ENCODE measurements at places on chromosomes 1 and 21.

DNA sequence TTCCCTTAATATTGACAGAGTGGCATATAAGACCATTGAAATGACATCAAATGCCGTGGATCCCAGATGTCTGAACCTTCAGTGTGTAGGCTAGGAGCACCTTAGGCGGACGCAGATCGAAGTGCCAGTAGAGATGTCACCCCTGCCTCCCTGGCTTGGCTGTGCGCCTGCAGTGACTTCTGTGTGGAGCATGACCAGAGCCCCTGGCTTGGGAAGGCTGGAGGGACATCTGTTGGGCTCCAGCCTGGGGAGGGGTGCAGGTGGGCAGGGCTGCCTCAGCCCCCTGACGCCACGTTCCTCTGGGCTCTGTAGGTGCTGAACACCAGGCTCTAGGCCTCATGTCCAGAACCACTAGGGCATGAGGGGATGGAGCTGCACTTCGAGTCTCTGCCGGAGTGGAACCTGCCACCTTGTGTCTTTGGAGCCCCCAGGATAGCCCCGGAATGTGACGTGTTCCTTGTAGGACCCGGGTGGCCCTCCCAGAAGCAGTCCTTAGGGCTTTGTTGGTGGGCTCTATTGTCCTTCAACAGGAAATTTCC lies 103.8 kb downstream of the ADARB1 start:
- no peak for DNase-seq

GRCh38 chr1:13576926-13577325 lies 6.7 kb upstream of the PDPN start:
- no peak for DNase-seq

DNA sequence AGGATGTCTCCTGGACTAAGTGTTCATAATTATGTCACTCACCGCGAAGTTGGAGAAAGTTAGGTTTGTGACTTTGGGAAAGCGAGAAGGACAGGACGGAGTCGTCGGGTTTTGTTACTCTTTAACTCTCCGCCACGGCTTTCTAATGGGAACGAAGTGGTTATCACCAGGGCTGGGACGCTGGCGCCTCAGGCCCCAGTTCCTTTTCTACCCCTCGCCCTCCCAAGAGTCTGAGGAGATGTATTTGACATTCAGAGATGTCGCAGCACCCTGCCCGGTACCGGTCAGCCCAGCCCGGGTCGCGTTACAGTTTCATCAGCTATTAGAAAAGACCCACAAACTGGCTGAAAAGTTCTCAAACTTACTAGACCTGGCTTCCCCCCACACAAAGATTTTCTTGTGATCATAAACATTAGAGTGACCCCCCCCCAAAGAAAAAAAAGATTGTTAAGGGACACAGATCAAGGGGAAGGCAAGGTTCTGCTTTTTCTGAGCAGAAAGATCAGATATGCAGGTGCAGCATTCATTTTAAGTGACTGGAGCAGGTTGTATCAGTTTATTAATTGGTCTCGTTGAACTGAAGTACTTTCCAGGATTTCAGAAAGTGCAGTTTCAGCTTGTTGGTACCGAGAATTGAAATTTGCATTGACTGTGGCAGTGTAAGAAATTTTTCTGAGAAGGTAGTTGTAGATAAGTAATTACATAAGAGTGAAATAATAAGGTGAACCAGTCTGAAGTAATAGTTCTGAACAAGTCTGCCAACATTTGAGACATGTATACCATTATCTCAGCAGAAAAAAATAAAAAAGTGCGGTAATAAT lies 859 bp upstream of the ZBTB18 start:
- DNase-seq: no peak

- DNase-seq: no peak
Observed at GRCh38 chr1:93200086-93200620, 19.6 kb downstream of the CCDC18 start.

- DNase-seq: no peak
Observed at GRCh38 chr1:81509594-81509993, 291.1 kb upstream of the ADGRL2 start.

DNA sequence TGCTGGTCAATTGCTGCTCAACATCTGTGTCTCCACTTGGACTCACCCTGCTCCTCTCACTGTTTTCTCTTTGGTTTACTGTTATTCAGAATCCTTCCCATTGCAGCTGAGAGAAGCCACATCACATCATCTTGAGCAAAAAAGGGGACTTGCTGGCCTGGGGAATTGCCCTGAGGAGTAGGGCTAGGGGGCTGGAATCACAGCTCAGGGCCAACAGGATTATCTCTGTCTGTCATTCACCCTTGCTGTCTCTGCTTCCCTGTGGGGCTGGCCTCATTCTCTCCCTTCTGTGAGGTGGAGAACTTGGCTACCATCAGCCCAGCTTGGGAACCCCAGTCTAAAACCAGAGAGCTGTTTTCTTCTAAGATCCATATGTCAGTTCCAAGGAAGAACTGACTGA lies 140.7 kb upstream of the WNT4 start:
- no peak for DNase-seq

DNA sequence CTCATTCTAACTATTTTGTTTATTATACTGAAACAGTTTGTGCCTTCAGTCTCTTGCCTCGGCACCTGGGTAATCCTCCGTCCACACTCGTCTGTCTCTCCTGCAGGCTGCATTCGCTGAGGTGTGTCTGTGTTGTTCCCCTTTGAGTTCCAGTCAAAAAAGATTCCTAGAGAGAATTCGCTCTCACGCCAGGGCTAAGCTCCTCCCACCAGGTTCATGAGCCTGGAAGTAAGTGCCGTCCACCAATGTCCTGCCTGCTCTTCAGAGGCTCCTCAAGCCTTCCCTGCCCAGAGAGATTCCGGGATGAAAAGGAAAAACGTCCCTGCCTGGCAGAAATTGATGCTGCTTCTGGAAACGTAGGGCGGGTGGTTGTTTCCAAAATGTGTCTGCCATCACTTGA lies 12.9 kb downstream of the KIAA2013 start:
- DNase-seq: no peak

DNA sequence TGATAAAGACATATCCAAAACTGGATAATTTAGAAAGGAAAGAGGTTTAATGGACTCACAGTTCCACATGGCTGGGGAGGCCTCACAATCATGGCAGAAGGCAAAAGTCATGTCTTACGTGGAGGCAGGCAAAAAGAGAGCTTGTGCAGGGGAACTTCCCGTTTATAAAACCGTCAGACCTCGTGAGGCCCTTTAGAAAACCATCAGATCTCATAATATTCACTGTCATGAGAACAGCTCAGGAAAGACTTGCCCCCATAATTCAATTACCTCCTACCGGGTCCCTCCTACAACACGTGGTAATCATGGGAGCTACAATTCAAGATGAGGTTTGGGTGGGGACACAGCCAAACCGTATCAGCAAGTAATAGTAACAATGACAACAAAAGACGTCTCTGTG lies 88.2 kb upstream of the SLC25A33 start:
- no peak for DNase-seq

GRCh38 chr1:154772606-154773506 lies 97.2 kb downstream of the KCNN3 start:
- no peak for DNase-seq

GRCh38 chr1:53462769-53463501 lies 3.7 kb downstream of the DMRTB1 start:
- DNase-seq: no peak

DNA sequence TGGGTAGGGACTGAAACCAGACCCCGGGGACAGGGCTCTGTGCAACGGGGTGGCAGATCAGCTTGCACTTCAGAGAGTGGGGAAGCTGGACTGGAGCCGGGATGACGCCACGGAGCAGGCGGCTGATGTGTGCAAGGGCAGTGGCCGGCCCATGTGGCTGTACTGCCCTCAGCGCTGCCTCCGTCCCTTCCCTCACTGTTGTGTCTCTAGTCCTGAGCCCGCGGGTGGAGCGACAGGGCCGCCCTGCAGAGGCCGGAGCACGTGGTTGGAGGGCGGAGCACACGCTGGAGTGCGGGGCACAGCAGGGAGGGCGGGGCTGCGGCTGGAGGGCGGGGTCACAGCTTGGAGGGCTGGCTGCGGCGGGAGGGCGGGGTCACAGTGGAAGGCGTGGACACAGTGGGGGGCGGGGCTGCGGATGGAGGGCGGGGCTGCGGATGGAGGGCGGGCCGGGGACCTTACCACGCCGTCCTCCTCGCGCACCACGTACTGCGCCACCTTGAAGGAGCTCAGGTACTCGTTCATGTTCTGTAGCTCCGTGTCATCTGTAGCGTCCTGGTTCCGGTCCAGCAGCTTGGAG lies 52.4 kb downstream of the CHD5 start:
- no peak for DNase-seq

DNA sequence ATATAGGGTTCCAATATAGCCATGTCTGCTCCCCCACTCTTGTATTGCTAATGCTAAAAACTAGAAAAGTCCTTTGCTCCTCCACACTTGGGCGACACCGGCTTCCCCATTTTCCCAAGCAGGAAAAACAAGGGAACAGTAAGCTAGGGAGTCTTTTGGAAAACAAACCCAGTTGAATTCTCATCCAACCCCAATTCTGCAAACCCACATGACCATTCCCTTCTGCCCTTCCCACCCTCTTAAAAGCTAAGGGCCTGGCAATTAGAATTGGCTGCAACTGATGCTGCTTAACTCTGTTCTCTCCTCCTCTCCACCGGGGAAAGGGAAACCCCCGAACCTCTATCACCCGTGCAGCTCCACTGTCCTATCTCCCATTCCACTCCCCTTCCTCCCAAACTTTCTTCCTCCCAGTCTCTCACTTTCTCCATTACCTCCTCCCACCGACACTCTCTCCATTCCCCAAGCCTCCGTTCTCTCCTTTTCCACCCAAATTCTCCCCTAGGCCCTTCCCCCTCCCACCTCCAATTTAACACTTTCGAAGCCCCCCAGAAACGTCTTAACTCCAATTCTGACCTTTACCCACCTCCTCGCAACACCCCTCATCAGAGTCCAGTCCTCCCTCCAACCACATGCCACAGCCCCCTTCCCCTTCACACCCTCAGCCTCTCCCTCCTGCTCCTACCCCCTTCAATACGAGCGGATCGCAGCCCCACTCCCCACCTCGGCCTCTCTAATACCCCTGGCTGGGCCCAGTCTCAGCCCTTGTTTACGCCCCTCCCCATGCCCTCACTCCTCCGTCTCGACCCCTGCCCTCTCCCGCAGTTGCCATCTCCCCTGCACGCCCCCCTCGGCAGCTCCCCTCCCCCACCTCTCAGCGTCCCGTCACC lies 701 bp downstream of the DEDD start:
- DNase-seq: no peak

DNA sequence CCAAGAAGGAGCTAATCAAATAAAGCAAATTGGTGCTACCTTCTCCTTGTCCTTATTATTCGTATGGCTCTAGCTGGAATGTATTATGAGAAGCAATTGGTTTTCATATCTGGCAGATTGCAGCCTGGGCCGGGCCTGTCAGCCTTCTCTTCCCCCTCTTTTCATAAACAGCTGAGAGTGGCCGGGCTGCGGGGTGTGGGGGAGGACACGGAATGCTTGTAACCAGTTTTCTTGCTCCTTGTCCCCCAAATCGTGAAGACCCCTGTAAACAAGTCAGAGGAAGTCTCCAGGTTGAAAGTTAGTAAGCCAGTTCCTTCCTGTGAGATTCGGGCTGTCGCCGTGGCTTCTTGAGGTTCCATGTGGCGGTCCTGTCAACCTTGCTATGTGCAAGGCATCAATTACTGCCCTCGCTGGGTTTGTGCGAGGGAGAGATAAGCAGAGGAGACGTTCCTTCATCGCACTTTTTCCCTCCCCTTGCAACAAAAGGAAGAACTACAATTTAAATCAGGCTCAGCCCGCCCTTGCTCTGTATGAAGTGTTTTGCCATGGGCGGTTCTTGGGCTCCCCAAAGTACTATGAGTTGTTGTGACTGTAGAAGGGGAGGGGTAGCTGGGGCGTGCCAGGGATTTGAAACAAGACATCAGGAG lies 450.7 kb downstream of the CAMTA1 start:
- no peak for DNase-seq

DNA sequence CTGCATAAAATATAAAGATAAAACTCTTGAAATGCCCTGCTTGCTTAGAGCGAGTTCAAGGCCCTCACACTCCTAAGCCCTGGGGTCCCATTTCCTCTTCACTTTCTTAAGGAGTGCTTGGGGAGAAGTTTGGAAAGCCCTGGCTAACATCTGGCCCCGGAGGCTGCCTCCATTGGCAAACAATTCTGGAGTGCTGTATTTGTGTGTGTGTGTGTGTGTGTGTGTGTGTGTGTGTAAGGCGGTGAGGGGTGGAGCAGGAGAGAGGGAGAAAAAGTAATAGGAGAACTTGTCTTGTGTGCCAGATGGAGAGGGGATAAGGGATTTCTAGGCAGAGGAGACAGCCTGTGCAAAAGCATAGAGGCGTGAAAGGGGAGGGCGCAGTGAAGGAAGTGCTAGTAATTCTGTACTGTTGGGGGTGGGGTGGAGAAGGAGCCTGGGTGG lies 578 bp upstream of the TRIM62 start:
- no peak for DNase-seq

GRCh38 chr1:64052777-64053176 lies 150.6 kb upstream of the UBE2U start:
- DNase-seq: no peak

DNA sequence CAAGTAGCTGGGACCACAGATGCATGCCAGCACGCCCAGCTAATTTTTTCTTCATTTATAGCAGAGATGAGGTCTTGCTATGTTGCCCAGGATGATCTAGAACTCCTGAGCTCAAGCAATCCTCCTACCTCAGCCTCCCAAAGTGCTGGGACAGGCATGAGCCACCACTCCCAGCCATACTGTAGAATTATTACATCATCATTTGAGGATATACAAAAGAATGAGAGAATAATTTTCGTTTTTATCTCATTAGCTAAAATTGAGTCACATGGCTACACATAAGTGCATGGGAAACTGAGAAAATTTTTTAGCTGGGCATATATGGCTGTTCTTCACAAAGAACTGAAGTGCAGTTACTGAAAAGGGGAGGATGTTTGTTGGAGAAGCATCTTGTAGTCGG lies 21.2 kb downstream of the STXBP3 start:
- DNase-seq: no peak
